ENCODE measurements at places on chromosomes 16 and 17.

GRCh38 chr17:28057731-28058246 lies 15.3 kb downstream of the NLK start:
- peak; percentile 36 for DNase-seq

- no peak for DNase-seq
Observed at GRCh38 chr17:31512796-31513195, 121.3 kb downstream of the RAB11FIP4 start.

DNA sequence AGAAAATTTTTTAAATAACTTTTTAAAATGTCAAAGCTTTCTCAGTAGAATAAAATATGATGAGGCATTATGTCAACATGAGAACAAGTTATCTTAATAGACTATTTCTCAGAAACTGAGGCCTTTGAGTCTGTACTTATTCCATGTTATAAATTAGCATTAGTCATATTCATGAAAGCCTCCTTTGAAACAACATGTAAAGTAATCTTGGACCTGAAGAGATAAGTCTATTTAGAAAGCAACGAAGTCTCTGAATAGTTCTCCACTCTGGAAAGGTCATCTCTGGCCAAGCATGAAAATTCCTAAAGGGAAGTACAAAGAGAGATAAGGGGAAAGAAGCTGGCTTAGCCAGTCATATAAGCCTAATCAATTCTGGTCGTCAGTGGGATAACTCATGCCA lies 150.8 kb downstream of the CYB561 start:
- DNase-seq: no peak

GRCh38 chr17:76174037-76174436 lies 33.0 kb upstream of the FOXJ1 start:
- no peak for DNase-seq

GRCh38 chr16:87548046-87548445 lies 54.3 kb upstream of the JPH3 start:
- no peak for DNase-seq

DNA sequence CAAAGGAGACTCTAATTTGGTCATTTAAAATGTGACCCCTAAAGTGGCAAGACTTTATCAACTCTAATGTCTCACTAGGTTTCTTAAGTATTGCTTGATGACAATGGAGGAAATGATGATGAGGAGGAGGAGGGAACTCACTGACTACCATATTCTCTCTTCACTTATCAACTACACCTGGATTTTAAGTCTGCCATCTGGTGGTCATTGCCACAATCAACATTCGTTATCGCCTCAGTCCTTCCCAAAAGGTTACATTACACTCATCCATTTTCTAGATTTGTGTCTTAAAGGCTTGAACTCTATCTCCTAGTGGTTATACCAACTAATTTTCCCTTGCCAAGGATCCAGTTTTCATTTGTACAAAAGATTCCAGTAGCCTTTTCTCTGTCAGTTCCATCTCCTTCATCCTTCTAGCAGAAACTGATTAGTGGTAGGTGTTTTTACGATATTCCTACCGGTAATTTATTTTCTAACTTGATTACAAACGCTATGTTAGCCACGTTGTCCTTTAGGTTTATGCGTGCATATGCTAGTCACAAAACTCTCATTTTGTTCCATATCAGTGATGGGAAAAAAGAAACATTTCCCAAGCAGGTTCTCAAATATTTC lies 114.6 kb upstream of the NOG start:
- no peak for DNase-seq

GRCh38 chr16:83648347-83648746 lies 159.4 kb upstream of the HSBP1 start:
- DNase-seq: no peak

GRCh38 chr17:76912421-76913164 lies 44.4 kb downstream of the MGAT5B start:
- DNase-seq: no peak

GRCh38 chr17:29948448-29949215 lies 7.2 kb downstream of the EFCAB5 start:
- DNase-seq: no peak

- no peak for DNase-seq
Observed at GRCh38 chr16:85383836-85384832, 229.0 kb upstream of the GSE1 start.

DNA sequence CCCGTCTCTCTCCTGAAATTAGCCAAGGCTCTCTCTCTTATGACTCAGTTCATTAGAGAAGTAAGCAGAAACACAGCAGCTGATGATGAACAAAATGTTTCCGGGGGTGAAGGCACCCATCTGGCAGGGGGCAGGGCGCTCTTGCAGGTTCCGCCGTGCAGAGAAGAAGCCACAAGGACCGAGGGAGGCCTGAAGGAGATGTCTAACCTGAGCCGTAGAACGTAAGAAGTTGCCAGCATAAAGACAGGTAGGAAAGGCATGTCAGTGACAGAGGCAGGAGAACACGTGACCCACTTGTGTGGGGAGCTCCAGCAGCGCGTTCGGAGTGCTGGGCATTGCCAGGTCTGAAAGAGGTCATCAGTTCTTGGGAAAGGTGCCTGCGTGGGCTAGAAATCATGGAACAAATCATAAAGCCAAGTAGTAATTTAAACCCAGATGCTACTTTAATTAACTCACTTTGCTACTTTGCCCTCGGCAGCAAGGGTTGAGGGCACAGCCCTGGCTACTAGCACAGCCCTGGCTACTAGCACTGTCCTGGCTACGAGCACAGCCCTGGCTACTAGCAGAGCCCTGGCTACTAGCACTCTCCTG lies 198.6 kb downstream of the RPTOR start:
- DNase-seq: peak; percentile 20

GRCh38 chr16:2095918-2096582 lies 39.6 kb downstream of the PKD1 start:
- peak; percentile 18 for DNase-seq

DNA sequence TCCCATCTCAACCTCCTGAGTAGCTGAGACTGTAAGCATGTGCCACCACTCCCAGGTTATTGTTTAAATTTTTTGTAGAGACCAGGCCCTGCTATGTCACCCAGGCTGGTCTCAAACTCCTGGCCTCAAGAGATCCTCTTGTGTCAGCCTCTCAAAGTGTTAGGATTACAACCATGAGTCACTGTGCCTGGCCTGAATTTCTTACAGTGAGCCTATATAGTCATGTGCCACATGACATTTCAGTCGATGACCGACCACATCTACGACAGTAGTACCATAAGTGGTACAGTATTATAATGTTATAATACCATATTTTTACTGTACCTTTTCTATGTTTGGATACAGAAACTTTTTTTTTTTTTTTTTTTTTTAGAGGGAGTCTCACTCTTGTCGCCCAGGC lies 195.3 kb downstream of the STX8 start:
- no peak for DNase-seq

DNA sequence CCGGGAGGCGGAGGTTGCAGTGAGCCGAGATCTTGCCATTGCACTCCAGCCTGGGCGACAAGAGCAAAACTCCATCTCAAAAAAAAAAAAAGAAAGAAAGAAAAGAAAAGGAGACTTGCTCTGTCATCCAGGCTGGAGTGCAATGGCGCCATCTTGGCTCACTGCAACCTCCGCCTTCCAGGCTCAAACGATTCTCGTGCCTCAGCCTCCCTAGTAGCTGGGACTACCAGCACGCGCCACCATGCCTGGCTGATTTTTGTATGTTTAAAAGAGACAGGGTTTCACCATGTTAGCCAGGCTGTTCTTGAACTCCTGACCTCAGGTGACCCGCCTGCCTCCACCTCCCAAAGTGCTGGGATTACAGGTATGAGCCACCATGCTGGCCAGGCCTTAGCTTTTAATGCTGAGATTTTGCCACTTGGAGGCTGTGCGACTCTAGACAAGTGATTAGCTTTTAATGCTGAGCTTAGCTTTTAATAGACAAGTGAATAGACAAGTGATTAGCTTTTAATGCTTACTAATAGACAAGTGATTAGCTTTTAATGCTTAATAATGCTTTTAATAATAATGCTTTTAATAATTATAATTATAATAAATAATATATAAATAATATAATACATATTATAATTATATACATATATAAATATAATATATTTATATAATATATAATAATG lies 9.6 kb downstream of the LDAF1 start:
- no peak for DNase-seq

DNA sequence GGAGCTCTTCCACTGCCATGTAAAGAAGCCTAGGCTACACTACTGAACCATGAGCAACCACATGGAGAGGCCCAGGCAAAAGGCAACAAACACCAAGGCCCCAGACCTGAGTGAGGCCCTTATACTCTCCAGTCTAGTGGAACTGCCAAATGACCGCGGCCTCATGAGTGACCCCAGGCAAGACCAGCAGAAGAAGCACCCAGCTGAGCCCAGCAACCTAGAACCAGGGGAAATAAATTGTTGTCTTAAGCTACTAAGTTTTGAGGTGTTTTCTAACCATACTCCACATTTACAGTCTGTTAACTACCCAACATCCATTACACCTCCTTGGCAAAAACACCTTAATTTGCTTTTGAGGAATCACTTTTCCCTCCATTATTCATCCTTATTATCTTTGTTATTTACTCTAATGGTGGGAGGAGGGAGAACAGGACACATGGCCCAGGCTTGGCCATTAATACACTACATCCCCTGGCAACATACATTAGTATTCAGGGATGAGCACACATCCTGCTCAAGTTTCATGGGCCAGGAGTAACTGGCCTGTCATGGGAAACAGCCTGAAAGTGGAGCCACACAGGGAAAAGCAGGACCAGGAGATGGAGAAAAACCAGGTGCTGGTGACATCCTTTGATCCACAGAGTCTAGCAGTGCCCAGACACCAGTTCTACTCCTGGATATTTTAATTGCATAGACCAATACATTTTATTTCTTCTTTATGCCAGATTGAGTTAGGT lies 26.2 kb downstream of the SLC39A11 start:
- DNase-seq: no peak

DNA sequence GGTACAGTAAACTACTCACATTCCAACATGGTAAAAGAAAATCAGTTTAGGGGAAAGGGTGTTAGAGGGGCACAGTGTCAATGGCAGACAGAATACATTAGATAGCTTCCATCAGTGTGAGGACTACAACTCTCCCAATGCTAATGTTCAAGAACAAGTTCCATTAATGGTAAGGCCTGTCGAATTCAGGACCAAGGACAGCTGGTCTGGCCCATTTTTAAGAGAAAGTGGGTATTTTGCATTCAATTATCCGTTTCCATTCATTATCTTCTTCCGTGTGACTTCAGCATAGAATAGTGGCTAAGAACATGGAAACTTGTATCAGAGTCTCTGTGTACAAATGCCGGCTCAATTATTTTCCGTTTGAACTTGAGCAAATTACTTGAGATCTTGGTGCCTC lies 98.4 kb downstream of the XYLT1 start:
- DNase-seq: no peak

DNA sequence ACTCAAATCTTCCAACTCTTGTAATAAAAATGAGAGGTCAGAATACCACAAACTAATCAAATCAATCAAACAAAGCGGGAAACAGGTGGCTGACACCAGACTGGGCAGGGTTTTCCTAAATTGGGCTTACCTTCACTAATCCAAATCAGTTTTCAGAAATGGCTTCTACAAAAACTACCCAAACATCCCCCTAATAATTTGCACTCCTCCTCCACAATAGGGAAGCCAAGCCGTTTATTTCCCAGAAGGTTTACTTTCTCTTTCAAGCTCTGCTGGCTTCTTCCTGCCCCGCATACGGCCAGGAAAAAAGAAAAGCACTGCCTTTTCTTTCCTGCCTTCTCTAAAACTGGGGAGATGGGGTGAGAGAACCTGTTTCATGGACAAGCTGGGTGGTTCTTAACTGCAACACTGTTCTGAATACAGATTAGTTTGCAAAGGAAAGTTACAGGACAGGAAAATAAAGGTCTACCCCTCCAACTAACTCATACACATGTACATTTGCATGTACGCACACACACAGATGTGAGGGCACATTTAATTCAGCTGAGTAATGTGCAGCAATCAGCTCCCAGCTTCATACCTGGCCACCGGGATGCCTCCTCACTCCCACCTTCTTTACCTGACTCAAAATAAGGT lies 9.2 kb downstream of the STAT3 start:
- no peak for DNase-seq

GRCh38 chr17:1617620-1618174 lies 10.9 kb downstream of the SLC43A2 start:
- peak; percentile 52 for DNase-seq

- DNase-seq: no peak
Observed at GRCh38 chr17:77096570-77097214, 44.1 kb upstream of the SEC14L1 start.
